Muscle of arm (tissue), 14 donors: ENCODE measurements at places on chromosomes 3 and 15. TPM values are rescaled to one million over a fixed set of nuclear protein-coding genes. Genes with fewer than 3 reads are reported as not detected.

DNA sequence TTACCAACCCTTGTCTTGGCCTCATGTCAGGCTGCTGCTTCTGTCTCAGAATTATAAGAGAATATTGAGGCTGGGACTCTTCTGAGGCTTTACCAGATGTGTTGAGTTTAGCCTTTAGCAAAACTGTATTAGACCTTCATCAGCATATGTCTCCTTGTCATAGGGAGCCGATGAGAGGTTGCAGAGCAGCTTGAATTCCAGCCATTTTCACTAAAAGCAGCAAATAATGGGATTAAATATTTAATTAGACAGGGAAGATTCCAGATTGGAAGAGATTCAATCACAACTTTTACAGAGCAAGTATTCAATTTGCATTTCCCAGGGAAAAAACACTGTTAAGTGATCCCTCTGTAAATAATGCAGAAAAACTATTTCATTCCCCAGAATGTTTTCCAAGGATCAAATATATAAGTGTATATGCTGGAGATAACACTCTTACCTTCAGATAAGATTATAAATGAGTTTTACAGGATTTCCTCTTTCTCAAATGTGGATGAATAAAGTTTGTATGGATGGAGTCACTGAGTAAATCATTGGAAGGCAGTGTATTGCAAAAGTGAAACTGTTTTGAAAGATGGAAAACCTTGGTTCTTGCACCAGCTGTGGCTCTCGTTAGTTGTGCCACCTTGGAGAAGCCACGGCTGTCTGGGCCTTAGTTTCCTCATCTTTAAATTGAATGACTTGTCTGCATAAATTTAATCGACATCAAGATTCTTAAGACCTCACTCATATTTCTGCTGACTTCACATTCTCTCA lies 466.4 kb upstream of the SGO1 start:
- no peak for DNase-seq

GRCh38 chr3:43647331-43648166 lies 25.7 kb upstream of the ANO10 start:
- no peak for DNase-seq

DNA sequence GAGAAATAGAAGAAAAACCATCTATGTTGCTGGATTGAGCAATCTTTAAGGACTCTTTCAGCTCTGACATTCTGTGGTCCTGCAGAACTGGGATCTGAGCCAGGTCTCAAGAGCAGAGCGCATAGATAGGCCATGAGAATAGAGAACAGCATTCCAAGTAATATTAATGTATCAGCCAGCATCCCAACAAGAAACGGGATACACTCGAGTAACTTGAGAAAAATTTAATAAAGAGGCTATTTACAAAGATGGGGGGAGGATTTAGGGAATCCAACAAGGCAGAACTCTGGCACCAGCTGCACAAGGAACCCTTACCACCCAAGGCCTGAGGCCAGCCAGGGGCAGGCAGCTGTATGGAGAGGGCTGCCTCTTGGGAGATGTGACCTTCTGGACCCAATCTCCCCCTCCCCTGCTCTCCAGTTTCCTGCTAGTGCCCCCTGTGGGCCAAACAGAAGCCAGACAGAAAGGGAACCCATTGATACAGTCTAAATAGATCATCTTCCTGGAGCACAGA lies 8.2 kb downstream of the TMOD2 start:
- DNase-seq = peak; percentile 73

PCSK6 gene
- polyA plus RNA-seq = 10.9 TPM
